T-helper 22 cell (primary cell): ENCODE measurements at places on chromosomes 2 and 18.

DNA sequence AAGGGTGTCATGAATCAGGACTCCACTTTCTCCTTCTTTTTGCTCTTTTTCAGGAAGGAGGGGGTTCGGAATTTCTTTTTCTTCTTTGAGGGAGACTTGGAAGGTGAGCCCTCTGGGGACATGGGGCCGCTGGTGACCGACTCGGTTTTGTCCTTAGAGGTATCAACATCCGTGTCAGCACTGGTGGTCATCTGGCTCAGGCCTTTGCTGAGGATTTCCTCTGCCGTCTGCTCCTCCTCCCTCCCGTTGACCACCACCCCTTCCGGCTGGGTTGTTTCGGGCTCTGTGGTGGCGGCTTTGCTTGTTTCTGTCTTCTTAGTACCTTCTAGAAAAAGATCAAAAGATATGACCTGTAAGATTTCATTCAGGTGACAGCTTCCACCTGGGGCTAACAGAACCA lies 104.6 kb downstream of the ADD2 start:
- no peak for DNase-seq

DNA sequence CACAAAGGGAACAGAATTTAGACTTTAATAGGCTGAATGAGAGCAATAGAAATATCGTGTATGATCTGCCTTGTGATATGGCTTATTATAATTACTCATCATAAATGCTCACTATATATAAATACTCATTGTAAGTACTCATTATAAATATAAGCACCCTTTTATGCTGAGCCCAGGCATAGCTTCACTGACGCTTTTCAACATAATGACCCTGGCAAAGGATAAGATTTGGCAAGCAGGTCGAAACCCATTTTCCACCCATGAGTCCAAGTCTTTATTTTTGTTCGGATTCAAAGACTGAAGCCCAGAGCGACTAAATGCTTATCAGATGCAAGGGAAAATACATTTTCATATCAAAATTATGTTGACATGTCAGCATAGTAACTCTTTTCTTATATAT lies 500.4 kb downstream of the SLC4A3 start:
- no peak for DNase-seq

GRCh38 chr2:212882626-212883025 lies 268.8 kb downstream of the IKZF2 start:
- DNase-seq = no peak

- DNase-seq = no peak
Observed at GRCh38 chr2:46174345-46175170, 122.6 kb upstream of the EPAS1 start.
